ENCODE measurements at places on chromosomes 12 and 14.

- no peak for DNase-seq
These were observed 12.0 kb upstream of the SINHCAF start for GRCh38 chr12:31337952-31338351.

DNA sequence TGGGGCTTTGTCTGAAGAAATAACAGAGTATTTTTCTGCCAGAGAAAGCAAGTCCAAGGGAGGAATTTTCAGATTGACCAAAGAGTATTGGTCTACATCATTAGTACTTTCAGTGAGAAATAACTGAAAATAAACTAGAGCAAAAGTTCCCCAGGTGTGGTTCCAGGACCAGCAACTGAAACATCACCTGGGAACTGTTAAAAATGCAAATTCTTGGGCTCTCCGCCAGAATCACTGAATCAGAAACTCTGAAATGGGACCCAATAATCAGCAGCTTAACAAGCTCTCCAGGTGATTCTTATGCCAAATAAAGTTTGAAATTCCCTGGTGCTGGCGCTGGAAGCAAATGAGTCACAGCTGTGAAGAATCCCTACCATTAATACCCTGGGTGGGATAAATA lies 52.1 kb downstream of the EIF2S3B start:
- DNase-seq = no peak

- no peak for DNase-seq
These were observed 322.4 kb downstream of the PDZRN4 start for GRCh38 chr12:41510470-41510869.

DNA sequence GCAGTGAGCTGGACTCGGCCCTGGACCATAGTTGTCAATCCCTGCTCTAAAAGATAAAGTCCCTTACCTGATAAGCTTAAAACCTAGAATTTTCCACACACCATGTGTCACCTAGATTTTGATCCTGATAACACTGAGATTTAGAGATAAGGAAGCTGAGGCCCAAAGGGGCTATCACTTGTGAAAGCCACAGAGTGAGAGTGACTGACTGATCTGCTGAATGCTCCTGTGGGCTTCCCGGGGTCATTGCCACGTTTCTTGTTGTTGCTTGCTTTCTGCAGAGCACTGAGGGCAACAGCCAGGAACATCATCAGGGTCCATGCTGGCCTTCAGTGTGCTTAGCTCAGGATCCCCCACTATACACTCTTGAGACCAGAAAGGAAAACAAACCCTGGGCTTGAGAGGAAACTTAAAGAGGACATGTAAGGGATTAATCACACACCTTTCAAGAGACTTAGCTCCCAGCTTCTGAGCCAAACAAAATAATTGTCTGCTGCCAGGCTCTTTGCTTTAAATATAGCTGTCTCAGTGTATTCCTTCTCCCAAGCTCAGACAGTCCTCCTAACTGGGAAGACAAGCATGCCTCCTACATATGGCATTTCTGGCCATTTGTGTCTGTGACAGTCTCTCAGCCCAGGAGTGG lies 82.6 kb upstream of the ARHGAP5 start:
- DNase-seq = no peak

- no peak for DNase-seq
These were observed 32.1 kb upstream of the ARID2 start for GRCh38 chr12:45697371-45697770.

- no peak for DNase-seq
These were observed 36.6 kb downstream of the RCOR1 start for GRCh38 chr14:102629011-102629444.

DNA sequence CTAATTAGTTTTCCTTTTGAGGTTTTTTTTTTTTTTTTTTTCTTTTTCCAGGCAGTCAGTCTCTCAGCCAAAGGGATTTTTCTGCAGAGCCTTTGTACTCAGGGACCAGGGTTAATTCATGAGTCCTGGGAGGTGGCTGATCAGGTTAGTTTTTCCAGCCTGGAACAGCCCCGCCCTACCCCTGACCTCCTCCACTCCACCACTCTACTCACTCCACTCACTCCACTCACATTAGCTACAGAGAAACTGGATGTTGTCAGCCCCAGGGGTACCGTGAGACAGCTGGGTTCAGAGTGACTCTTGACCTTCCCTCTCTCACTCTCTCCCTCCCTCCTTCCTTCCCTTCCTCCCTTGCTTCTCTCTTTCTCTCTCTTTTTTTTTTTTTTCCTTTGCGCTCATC lies 161.0 kb downstream of the CRADD start:
- no peak for DNase-seq

DNA sequence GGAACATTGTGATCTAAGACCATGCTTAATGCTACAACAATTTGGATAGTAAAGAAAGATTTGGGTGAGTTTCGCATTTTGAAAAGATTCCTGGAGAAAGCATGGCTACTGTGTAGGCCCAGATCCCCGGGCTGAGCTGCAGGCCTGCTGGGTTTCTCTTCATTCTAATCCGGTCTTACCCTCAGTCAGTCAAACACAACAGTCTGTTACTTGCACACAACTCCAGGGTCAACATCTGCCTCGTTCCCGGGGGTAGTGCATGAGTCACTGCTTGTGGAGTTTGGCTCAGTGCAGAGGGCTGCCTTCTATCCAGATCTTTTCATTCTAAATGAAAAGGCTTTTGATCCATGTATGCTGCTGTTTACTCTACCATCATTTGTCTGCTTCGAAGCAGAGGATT lies 60.4 kb upstream of the SEL1L start:
- DNase-seq = no peak

DNA sequence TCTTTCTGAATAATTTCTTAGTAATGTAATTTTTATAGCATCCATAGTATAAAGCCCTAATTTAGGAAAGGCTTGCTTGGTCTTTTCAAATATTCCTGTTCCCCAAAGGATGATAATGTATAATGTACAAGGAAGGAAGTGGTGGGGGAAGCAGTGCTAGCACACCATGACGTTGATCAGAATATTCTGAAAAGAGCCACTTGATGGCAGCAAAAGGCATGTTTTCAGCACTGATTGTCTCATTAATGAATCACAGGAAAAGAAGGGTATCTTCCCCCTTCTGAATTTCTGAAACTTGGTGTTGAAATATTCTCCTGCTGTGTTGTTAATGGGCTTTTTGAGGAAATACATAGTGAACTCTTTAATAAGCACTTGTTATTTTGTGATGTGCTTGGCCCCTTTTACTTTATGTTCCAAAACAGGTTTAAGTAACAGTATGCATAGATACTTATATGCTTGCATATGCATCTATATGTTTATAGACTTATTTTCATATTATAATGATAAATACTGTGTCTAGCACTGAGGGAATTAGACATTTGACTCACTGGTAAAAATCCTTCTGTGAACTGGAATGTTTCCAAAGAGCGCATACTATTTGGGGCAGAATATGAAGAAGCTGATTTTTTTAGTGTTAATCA lies 122.0 kb downstream of the TMEM117 start:
- peak; percentile 26 for DNase-seq

GRCh38 chr14:68159701-68160633 lies 340.4 kb downstream of the RAD51B start:
- no peak for DNase-seq

GRCh38 chr12:106492857-106493256 lies 89.9 kb upstream of the RFX4 start:
- DNase-seq = no peak

DNA sequence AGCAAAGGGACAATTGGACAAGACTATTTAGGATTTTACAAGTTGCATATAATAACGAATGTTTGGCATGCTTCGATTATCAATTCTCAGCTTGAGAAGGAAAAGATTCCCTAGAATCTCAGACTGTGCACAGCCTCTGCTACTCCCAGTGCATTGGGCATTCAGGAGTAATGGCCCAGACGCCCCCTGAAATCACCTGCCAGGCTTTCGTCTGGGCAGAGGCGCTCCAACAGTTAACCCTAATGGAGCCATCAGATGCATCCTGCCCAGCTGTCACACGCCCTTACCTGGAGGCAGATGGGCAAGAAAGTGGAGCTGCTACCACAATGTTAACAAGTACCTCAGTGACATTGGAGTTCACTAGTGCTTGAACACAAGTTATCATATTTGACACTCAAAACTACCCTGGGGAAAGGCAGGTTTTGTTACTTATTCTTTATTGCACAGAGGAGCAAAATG lies 927 bp upstream of the LRP6 start:
- no peak for DNase-seq

GRCh38 chr14:49494836-49495235 lies 91.3 kb downstream of the RPS29 start:
- no peak for DNase-seq

- no peak for DNase-seq
These were observed 56.0 kb downstream of the CLMN start for GRCh38 chr14:95263527-95264231.

DNA sequence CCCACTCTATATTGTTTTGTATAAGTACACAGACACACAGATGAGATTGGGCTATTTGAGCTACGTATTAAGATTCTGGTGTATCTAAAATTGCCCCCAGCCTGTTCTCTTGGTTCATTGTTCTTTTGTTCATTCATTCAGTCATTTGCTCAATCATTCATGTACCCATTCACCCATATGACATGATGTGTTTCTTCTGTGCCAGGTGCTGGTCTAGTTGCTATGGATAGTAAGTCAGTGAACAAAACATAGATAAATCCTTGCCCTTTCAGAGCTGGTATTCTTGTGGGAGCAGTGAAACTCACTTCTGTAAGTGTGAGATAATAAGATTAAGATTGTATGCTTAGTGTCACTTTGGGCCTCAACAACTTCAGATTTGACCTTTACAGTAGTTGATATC lies 191.3 kb downstream of the TMTC2 start:
- no peak for DNase-seq

GRCh38 chr12:5473076-5473782 lies 41.3 kb downstream of the NTF3 start:
- no peak for DNase-seq

GRCh38 chr12:46674800-46675199 lies 151.0 kb downstream of the SLC38A4 start:
- no peak for DNase-seq

DNA sequence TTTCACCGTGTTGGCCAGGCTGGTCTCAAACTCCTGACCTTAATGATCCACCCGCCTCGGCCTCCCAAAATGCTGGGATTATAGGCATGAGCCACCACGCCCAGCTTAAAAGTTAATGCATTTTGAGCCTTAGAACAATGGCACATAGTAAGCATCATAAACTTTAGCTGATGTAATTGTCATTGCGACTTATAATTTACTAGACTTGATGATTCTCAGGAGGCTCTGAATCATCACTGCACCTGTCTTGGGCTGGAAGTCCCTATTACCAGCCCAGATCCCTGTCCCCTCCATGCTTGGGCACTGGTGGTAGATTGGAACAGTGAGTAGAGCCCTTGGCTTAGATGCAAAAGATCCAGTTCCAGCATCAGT lies 26.1 kb downstream of the KMT5A start:
- no peak for DNase-seq

DNA sequence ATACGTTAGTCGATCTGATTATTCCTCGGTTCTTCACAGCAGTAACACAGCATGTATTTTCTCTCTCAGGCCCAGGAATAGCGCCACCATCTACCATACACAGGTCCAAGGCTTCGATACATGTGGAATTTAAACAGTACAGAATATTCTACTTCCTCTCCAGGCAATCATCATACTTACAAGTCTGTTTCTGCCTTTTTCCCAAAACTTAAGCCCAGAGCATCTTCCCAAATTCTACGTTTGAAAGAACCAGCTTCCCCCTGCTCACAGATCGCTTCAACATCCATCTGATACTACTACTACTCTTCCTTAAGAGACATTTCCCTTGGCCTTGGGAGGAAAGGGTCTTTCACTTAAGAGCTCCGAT lies 626 bp downstream of the TXNDC16 start:
- peak; percentile 12 for DNase-seq

GRCh38 chr12:51186465-51187085 lies 13.6 kb upstream of the TFCP2 start:
- DNase-seq = no peak

DNA sequence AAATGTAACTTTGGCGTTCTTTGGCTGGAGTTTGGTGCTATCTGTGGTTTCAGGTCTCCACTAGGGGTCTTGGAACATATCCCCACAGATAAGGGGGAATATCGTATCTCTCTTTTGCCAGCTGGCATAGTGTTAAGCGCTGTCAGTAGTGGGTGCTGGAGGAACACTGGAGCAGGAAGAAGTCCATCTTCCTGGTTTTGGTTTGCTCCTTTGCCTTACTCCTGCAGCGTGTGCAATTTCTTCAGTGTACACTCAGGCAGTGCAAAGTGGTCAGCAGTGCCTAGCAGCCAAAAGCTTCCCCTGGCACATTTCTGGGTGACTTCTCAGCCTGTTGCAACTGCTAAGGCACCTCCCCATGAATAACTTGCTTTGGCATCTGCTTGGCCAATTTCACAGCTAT lies 11.7 kb upstream of the RIPK3 start:
- no peak for DNase-seq

- DNase-seq = no peak
These were observed 20.8 kb upstream of the P2RX4 start for GRCh38 chr12:121189131-121189530.

- DNase-seq = no peak
These were observed 3.4 kb upstream of the TMEM19 start for GRCh38 chr12:71682466-71682865.

GRCh38 chr12:40614923-40615322 lies 77.3 kb upstream of the CNTN1 start:
- no peak for DNase-seq

DNA sequence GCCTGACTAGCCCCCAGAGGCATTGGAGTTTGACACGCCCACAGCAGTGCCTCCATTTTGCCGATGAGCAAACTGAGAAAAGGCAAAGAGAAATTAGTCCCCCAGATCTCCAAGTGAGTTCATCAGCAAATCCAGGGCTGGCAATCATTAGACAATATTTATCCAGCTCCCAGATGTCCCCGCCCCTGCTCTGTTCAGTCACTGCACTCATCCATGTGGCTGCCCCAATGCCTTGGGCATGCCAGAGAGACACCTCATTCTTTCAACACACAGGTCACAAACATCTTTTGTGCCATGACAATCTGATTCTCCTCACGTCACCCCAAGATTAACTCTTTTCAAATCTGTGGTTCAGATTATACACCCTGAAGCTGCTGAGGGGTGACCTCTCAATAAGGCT lies 43.5 kb downstream of the DPF3 start:
- DNase-seq = no peak

DNA sequence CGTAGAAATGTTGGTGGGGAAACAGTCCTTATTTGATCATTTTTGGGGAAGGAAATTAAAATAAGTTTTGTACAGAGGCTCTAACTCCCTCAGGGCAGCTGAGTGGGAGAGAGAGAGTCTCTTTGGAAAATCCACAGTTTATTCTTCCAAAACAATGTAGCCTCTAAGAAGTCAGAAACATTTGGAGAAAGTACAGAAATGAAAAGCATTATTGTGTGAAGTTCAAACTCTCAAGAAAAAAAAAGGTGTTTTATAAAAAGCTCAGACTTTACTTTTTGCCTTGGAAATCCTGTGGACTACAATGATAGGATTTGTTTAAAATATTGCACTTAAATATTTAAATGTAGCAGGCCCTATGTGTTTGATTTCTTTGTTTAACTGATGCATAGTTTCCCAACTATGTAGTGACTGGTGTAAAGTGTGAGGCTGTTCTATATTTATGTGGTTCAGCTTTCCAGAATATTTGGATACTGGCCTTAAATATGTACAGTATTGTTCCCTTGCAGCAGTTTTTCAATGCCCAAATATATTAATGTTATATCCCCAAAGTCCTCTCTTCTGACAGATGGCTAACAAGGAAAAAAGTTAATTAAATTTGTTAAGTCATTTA lies 82.0 kb upstream of the OTOGL start:
- DNase-seq = no peak

Measured in CD4-positive, alpha-beta T cell treated with Interleukin-2 at 100 ng/mL for 4 hours (primary cell).